Left cardiac atrium (tissue), 4 donors: ENCODE measurements at places on chromosomes 1 and 21.

GRCh38 chr1:4510276-4510691 lies 144.1 kb upstream of the AJAP1 start:
- peak; percentile 32 for DNase-seq

DNA sequence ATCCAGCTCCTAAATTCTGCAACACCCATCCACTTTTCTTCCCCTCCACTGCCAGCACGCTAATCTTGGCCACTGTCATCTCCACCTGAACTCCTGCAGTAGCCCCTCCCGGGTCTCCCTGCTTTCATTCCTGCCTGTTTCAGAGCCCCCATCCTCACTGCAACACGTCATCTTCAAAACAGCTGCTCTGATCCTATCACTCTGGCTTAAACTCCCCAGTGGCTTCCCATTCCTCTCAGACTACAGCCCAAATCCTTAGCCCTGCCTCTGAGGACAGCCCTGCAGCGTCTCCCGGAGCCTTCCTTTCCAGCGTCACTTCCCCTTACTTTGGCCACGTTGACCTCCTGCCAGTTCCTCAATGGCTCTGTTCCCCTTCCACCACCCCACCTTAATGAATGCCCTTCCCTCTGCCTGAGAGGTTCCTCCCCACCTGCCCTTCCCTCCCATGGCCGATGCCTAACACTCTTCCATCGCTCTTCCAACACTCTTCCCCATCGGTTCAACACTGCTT lies 22.9 kb upstream of the IFNAR2 start:
- no peak for DNase-seq

GRCh38 chr1:36323636-36324352 lies at the start of gene EVA1B:
Gene EVA1B (minus strand): TSS chr1:36323645. CDS start chr1:36323037, 608 bp downstream.
- peak; percentile 85 for DNase-seq

DNA sequence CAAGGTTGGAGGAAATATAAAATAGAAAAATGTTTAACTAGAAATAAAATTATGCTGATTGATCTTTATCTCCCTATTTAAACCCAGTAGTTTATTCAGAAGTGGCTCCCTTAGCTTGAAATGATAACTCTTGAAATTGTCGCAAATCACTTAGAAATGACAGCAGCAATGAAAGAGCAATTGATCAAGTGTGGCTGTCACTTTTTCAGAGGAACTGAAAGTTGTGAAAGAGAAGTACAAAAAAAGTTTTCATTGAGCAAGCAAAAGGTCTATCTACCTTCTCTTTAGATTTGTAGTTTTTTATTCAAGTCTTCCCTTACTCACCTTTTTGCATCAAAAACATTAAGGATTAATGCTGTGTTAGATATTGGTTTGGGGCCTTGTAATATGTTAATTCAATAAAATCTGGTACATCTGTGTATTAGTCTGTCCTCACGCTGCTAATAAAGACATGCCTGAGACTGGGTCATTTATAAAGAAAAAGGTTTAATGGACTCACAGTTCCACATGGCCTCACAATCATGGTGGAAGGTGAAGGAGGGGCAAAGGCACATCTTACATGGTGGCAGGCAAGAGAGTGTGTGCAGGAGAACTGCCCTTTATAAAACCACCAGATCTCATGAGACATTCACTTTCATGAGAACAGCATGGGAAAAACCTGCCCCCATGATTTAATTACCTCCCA lies 48.3 kb downstream of the LRRC8C start:
- no peak for DNase-seq

GRCh38 chr1:223737342-223737741 lies 25.0 kb downstream of the CAPN2 start:
- no peak for DNase-seq

DNA sequence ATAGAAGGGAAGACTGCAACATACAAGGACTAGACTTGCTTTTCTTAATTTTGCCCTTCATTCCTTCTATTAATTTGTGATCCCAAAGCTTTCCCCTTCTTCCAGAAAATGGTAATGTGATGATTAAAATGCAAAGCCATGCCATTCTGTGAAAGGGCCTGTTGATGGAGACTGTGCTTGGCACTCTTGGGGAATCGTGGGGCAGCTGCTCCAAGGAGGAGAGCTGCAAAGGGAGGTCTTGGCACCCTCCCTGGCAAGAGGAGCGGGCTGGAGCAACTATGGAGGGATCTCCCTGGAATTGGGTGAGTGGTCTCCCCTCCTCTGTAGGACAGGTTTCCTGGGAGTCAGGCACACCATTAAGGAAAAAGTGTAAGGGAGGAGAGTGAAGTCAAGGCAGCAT lies 16.6 kb downstream of the CACNA1S start:
- no peak for DNase-seq

DNA sequence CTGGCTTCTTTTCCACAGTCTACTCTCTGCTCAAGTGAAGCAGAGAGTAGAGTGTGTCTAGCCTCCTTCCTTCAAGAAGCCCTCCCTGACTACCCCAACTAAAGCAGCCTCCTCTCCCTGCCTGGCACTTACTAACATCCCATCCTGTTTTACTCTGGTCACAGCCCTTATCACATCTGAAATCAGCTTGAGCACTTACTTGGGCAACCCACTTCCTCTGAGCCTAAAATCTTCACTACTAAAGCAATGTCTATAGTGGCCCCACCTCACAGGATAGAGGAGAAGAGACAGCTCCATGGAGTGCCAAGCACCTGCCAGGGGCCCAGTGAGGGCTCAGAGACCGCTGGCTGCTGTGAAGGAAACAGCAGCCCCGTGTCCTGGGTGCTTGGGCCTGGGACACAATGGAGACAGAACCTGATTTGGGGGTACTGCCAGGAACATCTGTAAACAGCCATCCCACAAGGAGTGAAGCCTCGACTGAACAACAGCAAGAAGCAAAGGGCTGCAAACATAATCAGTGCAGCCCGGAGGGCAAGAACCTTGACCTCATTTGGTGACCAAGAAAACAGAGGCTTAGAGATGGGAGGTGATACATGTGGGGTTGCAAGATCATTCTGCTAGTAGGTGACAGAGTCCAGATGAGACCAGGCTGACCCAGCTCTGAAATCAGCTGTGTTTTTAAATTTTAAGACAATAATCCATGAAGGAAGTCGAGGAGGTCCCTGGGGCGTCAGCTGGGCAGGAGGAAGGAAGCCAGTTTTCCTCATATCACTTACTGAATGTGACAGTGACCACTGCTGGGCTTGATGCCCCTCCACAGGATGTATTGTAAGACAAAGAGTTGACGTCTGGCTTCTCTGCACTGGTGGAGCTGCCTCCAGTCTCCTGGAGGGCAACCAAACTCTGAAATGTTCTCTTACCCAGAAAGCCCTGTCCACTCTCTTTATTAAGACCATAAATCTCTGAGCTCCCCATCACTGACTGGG lies 710.6 kb downstream of the MATN1 start:
- DNase-seq: no peak
